ENCODE measurements at places on chromosomes 11 and 22.

GRCh38 chr11:132072044-132072857 lies 701.8 kb downstream of the NTM start:
- DNase-seq = no peak

GRCh38 chr11:99555486-99555885 lies 534.7 kb downstream of the CNTN5 start:
- DNase-seq = no peak

GRCh38 chr11:27281740-27282590 lies 81.0 kb downstream of the CCDC34 start:
- no peak for DNase-seq

DNA sequence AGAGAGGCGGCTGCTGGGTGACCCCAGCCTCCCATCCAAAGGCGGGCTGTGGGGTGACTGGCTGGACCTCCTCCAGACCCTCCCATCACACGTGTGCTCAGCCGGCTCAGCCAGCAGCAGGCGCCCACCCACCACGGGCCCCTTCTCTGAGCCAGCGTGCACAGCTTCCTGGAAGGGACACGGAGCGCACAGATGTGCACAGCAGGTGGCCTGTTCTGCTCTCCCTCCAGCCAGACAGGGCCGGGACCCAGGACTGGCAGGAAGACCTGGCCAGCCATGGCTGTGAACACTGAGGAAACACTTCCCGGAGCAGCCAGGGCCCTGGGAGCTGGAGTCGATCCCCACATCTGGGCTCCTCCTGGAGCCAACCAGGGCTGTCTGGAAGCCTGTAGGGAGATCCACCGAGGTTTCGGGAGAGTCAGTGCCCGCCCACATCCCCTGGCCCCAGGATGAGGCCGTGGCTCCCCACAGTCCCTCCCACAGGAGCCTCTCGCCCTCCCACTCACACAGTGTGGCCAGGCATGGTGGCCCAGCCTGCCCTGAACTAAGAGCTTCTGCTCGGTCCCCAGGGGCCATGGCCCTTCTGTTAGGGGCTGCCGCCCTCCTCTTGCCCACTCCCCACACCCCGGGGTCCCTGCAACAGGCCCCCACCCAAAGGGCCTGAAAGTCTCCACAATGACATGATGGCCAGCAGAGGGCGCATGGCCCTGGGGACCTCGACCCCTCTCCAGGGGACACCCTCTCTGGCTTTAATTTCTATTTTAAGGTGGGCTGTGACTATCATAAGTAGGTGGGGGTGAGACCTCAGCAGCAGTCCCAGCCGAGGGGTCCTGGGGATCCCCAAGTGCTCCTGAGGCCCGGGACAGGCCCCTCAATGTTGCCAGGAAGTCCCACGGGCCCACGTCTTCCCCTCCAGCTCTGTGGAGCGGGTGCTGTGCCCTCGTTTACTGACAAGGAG lies 90.6 kb upstream of the FGF3 start:
- DNase-seq = no peak

DNA sequence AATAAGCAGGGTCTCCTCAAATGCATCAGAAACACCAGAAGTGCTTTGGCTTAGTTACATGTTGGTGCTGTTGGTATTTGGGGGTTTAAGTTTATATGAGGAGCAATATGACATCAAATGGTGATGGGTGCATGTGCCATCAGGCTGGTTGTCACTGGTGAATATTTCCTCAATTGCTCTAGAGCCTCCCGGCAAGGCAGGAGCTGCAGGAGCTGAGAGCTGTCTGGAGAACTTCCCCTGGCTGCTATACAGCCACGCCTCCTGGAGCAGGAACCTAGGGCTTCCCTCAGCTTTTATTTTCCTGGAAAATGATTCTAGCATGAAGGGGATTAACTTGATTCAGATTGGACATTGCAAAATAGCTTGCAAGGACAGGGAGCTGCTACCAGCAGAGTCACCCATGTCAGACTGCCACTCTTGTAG lies 15.8 kb downstream of the IGLL5 start:
- DNase-seq = peak; percentile 8

- DNase-seq = no peak
These were observed 1.8 kb downstream of the SLC16A8 start for GRCh38 chr22:38081941-38082828.

- DNase-seq = no peak
These were observed 12.8 kb upstream of the PTPN5 start for GRCh38 chr11:18804199-18804999.

GRCh38 chr22:41106122-41106968 lies 14.0 kb downstream of the EP300 start:
- no peak for DNase-seq

- no peak for DNase-seq
These were observed 19.0 kb downstream of the MPPED2 start for GRCh38 chr11:30567120-30567519.

- DNase-seq = no peak
These were observed 7.3 kb upstream of the APOBEC3B start for GRCh38 chr22:38974826-38975175.

DNA sequence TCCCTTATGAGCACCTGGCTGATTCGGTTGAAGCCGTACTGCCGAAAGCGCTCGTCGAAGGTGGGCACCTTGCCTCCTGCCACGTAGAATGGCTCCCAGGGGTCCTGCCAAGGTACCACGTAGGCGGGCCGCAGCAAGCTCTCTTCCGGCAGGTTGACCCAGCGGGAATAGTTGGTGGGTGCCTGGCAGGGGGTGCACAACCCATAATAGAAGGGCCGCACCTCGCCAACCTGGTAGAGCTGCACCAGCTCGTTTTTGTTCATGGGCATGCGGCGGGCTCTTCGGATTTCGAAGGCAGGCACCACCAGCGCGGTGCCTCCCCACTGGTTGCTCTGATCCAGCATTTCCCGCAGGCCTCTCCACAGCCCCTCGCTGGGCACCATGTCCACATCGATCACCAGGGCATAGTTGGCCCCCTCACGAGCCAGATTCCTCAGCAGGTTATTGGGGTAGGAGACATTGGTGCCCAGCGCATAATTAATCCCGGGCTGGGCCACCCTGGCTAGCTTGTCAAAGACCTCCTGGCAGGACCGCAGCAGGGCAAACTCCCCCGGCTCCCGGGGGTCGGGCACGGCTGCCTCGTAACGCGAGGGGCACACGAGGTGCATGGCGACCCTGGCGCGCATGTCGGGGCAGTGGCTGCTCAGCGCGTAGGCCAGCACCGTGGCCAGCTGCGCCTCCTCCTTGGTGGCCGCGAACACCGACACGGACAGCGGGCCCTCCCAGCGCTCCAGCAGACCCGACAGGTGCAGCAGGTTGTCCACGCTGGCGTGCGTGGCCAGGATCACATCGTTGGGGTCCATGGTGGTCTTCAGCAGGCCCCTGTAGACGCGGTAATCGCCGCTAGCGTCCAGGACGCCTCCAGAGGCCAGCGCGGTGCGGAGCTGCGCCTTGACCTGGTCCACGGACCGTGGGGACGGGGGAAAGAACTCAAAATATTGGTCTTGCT lies 679 bp downstream of the B4GAT1 start:
- no peak for DNase-seq

DNA sequence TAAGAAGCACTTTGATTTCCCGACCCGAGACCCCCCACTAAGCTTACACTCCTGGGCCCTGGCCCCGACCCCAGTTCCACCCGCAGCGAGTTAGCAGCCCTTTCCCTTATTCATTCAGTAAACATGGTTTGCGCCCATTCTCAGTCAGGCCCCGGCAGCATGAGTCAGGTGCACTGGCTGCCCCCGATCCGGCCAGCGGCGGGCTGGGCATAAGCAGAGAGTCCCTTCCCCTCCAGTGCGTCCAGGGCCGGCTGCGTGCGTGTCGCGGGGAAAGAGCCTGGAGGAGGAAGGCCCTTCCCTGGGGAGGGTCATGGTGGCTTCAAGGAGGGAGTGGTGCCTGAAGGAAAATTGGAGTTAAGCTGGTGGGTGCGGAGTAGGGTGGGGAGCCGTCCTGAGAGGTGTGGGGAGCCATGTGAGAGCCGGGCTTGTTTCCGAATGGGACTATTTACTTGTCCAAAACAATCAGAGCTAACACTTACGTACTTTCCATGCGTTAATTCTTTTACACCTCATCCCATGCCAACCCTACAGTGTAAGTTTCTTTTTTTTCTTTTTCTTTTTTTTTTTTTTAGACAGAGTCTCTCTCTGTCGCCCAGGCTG lies 657 bp downstream of the IGHMBP2 start:
- peak; percentile 18 for DNase-seq

GRCh38 chr11:15710580-15711275 lies 596.0 kb downstream of the INSC start:
- no peak for DNase-seq

GRCh38 chr11:95569207-95569606 lies 220.4 kb downstream of the FAM76B start:
- DNase-seq = no peak

DNA sequence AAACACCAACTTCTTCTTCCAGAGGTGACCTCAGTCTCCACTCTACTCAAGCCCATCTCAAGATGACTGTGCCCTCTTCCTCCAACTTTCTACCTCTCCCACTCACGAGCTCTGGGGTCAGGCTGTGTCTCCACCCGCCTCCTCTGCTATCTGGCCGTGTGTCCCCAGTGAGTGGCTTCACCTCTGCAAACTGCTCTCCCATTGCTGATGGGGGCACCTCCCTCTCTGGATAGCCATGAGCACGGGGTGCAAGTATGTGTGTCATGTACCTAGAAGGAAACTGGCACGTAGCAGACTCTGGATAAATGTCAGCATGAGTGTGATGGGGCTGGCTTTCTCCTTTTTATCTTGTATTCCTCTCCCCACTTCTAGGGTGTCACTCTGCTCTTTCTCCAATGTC lies 18.3 kb upstream of the RAC2 start:
- DNase-seq = no peak

GRCh38 chr11:8671193-8671612 lies 11.3 kb downstream of the TRIM66 start:
- DNase-seq = peak; percentile 24

- no peak for DNase-seq
These were observed 4.3 kb upstream of the PRDM10 start for GRCh38 chr11:130006929-130007328.

GRCh38 chr11:102097186-102097585 lies 13.1 kb upstream of the YAP1 start:
- no peak for DNase-seq

DNA sequence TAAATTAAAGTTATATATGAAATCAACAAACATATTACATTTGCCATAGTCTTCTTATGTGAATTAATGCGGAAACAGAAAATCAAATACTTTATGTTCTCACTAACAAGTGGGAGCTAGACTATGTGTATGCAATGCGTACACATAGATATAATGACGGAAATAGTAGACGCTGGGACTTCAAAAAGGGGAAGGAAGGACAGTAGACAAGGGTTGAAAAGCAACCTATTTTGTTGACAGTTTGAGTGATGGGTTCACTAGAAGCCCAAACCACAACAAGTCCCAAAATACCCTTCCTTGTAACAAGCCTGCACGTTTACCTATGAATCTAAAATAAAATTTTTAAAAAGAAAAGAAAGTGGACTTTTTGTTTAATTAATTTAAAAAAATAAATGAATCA lies 430.8 kb upstream of the CNTN5 start:
- DNase-seq = no peak

DNA sequence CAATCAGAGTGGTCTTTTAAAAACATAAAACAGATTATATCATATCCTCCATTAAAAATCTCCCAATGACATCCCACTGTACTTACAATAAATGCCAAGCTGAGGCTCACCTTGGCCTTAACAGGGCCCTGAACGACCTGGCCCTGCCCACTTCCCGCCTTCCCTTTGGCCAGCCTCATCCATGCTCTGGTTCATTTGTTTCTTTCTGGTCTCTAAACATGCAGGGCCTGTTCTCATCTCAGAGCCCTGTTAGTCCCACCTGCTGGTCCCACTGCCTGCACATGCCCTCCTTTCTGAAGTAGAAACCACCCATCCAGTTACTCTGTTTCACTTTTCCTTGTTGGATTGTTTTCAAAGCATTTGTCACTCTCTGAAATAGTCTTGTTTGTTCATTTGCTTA lies 227.4 kb downstream of the INSC start:
- no peak for DNase-seq

DNA sequence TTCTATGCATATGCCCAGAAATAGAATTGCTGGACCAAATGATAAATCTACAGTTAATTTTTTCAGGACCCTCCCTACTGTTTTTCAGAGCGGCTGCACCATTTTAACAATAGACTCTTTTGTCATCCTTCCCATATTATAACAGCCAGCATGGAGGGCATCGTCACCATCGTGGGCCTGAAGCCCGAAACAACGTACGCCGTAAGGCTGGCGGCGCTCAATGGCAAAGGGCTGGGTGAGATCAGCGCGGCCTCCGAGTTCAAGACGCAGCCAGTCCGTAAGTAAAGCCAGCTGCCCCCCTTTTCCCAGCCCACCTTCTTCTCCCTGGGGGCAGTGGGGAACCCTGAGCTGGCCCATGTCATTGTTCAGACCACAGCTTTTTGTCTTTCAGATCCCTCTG lies 79.5 kb upstream of the TTC12 start:
- no peak for DNase-seq

DNA sequence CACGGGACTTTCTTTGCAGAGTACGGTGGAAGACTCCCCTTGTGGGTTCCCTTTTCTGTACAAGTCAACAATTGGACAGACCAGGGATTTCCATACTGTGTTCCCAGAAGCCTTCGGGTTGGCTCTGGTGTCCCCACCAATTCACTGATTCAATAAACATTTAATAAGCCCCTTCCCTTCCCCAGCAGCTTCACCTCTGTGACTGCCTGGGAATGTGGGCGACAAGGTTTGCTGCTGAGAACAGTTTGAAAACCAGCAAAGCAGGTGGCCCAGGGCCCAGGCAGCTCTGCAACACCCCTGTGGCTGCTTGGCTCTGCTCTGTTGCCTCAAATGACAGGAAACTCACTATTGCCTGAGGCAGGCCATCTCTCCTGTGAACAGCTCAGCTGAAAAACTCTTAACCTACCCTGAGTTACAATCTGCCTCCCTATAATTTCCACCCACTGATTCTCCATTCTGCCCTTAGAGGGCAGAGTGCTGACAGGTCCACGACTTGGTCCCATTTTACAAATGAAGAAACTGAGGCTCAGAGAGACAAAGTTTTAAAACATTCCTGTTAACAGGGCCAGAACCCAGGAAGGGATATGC lies 10.4 kb downstream of the ADORA2A start:
- no peak for DNase-seq

- DNase-seq = no peak
These were observed 29.1 kb downstream of the MAFF start for GRCh38 chr22:38230916-38231315.

DNA sequence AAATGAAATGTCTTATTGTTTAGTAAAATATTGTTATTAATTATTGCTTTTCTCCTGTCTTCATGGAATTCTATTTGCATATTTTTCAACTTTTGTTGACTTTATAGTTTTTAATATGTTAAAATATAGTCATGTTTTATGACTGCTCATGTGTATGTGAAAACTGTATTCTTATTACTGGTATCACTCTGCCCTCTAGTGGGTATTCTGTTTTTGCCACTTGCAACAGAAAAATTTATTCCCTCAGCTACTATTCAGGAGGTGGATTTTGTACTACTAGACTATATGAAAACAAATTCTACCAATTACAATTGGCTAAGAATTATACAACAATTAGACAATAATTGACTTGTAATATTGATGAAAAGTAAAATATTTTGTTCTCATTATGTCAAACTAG lies 45.0 kb downstream of the OR4C6 start:
- DNase-seq = no peak

- no peak for DNase-seq
These were observed 98.2 kb downstream of the NAV2 start for GRCh38 chr11:19810852-19811251.
